ENCODE measurements at places on chromosomes 4 and X.

- no peak for DNase-seq
Measured at GRCh38 chr4:154450966-154451365, 40.6 kb downstream of the DCHS2 start.

- DNase-seq, result no peak
Measured at GRCh38 chr4:84366907-84367306, 132.2 kb downstream of the NKX6-1 start.

- DNase-seq, result no peak
Measured at GRCh38 chrX:17635231-17635630, 102.1 kb upstream of the SCML1 start.

DNA sequence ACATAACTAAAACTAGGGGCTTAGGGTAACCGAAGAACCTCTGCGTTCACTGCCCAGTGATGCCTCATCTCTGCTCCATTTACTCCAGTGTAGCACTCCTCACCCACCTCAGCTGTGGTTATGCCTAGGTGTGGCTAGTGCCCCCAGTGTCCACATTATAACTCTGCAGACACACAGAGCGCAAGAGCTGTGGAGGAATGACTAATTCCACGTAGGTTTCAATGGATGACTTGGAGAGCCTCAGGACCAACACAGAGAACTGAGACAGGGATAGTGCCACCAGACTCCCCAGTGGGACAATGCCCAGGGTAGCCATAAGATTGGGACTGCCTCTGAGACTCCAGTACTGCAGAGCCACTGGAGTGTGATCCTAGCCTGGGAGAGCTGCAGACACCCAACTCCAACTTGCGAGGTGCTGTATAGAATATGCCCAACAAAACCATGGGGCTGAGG is 542.4 kb upstream of the DIPK2B start:
- DNase-seq, result no peak

DNA sequence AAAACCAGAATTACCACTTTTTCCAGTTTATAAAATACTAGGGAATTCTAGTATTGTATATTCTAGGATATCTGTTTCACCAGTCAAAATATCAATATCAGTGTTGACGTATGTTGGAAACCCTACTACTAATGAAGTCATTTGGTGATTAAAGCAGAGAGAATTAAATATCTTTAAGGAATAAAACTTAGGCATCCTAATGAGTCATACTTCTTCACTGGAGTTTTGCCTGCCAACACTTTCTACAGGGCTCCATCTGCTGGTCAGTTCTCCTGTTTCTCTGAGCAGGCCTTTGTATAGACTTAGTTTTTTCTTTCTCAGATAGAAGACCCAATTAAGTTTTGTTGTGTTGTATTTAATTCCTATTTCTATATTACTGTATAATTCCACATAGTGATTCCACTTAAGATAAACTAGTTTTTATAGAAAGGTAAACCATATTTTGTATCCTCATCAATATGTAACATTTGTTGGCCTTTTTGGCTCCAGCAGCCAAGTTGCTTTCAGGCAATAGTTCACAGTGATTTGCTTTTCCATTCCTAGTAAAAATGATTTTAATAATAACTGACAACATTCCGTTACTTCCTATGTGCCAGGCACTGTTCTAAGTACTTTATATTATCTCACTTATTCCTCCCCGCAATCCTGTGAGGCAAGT is 3.5 kb downstream of the AP1AR start:
- DNase-seq, result peak; percentile 62

DNA sequence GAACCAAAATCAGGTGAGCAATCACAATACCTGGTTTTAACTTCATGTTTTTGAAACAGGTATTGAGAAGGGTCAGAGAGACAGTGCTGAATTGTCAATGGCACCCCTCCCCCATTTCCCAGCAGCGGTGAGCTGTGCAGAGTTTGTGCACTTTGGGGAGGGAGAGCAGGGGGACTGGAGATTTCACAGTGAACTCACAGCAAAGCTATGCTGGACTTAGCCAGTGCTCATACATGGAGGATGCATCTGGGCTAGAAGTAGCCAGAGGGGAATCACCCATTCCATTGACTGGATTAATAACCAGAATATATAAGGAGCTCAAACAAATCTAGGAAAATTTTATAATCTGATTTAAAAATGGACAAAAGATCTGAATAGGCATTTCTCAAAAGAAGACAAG is 612.6 kb downstream of the STPG2 start:
- DNase-seq, result no peak

- DNase-seq, result peak; percentile 24
Measured at GRCh38 chr4:113760094-113760794, 1.3 kb downstream of the CAMK2D start.

- no peak for DNase-seq
Measured at GRCh38 chr4:40480291-40480690, 145.2 kb downstream of the CHRNA9 start.

- no peak for DNase-seq
Measured at GRCh38 chr4:26837993-26838842, 22.4 kb upstream of the STIM2 start.

DNA sequence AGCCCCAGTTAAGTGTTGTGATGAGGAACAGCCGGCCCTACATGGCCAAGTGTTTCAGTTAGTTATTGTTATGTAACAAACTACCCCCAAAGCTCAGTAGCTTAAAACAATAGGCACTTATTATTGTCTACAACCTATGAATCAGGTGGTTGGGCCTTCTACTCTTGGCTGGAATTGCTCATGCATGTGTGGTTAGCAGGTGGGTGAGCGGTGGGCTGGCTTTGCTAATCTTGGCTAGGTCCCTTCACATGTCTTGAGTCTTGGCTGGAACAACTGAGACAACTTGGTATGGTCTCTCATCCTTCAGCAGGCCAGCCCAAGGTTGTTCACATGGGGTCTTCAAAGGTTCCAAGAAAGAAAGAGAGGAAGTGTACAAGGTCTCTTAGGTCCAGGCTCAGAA is 54.5 kb upstream of the CHRNA9 start:
- DNase-seq, result no peak

- no peak for DNase-seq
Measured at GRCh38 chr4:125368146-125368545, 53.4 kb downstream of the FAT4 start.

Measured in putamen (tissue), 1 donor.